ENCODE measurements at places on chromosomes 1 and 21.

DNA sequence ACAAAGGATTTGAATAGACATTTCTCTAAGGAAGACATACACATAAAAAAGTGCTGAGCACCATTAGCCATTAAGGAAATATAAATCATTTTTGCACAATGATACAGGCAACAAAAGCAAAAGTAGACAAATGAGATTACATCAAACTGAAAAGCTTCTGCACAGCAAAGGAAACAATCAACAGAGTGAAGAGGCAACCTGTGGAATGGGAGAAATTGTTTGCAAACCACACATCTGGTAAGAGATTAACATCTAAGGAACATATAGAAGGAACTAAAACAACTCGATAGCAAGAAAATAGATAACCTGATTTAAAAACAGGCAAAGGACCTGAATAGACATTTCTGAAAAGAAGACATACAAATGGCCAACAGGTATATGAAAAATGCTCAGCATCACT is 57.5 kb downstream of the ZSCAN20 start:
- DNase-seq: no peak

- no peak for DNase-seq
Measured at GRCh38 chr1:12177999-12178441, 11.2 kb downstream of the TNFRSF1B start.

DNA sequence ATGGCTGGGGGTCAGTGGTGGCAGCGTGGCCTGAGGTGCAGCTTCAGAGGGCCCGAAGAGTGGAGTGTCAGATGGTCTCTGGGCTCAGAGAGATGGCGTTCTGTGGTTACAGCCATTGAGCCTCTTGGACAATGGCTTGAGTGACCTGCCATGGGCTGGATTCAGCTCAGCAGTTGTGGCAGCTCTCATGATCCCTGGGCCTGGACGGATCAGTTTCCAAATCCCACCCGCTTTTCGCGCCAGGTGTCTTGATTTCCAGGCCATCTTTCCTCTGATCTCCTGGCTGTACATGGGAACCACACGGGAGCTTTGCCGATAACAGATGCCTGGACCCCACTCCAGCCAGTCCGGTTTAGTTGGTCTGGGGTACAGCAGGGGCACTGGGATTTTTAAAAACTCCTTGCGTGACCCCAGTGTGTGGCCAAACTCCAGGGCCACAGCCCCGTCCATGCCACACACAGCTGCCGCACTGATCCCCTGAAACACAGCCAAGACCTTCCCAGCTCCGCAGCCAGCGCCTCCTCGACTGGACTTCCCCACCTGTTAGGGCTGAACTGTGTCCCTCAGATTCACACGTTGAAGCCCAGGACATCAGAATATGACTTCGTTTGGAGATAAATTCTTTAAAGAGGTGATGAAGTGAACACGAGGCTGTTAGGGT is 67.9 kb downstream of the ATP5PO start:
- no peak for DNase-seq

GRCh38 chr1:42679364-42679983 is 2.7 kb upstream of the YBX1 start:
- DNase-seq: no peak

GRCh38 chr1:50976890-50977574 is 7.0 kb downstream of the CDKN2C start:
- DNase-seq: peak; percentile 60

All from NCI-H2171 (cell line).